ENCODE measurements at places on chromosomes 1 and 21.

DNA sequence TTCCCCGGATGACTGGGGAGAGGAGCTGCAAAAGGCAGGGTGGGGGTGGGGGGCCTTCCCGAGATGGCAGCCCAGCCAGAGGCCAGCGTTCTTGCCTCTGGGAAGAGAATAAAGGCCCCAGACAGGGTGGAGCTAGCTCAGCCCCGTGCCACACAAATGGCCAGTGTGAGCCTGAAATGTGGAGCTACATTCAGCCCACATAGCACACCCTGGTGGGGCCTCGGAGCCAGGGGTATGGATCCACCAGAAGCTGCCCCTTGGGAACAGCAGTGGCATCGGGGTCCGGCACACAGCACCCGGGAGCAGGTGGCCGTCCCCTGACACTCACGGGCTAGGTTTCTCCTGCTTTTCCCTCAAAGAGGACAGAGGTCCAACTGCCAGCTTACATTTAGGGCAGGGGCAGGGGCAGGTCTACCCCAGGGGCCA, 93.9 kb downstream of the PDE9A start:
- DNase-seq = no peak

- no peak for DNase-seq
Observed at GRCh38 chr1:117267232-117267774, 56.6 kb upstream of the VTCN1 start.

DNA sequence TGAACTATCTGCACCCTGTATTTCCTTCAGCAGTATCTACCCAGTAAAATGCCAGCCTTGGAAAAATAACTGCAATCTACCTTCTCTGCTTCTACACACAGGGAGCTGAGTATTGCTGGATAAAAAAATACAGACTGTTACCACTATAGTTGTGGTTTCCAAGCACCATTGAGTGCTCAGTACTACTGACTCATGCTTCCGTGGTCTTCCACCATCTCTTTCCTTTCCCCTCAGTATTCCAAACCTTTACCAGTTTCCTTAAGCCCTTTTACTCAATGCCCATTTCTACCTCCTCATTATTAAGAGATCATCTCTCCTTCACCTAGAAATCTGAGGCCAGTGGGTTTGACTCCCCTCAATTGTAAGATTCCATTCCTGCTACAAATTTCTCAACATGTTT, 23.8 kb downstream of the GLMN start:
- DNase-seq = no peak

GRCh38 chr1:234704106-234704887, 94.3 kb upstream of the IRF2BP2 start:
- no peak for DNase-seq

DNA sequence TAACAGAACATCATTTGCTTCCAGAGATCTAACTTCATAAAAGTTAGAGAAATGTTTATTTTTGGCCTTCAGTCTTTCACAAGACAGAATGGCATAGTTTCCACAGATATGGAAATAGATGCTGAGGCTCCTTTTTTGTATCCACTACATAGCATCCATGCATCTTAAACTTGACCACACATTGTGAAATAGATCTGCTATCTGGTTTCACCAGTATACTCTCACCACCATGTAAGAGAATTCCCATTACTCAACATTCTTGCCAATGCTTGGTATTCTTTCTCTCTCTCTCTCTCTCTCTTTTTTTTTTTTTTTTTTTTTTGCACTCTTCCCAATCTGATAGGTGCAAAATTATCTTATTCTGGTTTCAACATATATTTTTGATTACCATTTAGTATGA, 52.1 kb upstream of the PRMT6 start:
- DNase-seq = no peak

DNA sequence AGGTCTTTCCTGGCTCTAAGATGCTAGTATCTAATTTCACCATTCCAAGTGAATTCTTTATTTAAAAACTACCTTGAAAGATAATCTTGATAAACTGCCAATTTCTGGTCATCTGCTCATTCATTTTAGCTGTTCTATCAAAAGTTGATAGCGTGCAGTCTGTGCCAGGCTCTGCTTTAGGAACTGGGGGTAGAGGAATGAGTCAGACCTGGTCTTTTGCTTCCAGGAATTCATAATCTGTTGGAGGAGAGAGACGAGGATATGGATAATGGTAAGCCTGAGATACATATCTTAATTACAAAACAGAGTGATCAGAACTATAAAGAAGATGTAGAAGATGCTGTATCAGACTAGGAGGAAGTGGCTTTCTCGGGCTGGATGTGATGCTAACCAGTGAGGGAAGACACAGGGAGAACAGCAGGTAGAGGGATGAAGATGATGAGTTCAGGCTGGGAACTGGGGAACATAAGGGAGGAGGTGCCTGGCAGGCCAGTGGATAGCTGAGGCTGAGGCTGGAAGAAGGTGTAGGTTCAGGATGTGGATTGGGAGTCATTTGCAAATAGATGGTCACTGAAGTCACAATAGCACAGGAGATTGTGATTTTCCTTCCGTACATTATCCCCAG, 12.3 kb upstream of the PHC2 start:
- no peak for DNase-seq

DNA sequence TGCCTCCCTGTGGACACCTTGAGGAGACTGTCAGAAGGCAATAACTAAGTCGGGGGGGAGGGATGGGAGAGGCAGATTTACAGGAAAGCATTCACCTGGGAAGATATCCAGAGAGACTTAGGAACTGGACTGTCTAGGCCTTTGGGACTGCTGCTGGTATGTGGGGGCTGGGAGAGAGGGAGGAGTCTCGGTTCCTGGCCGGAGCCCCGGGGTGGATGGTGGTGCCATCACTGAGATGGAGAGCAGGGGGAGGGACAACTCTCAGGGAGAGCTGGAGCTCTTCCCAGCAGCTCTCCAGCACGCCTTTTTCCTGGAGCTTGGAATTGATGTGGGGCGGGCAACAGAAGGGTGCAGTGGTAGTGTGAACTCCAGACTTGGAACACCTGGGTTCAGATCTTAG, 22.1 kb downstream of the PTPRF start:
- DNase-seq = no peak

- DNase-seq = no peak
Observed at GRCh38 chr1:103783944-103784377, 34.3 kb downstream of the AMY1C start.

All from kidney (tissue), 22 donors.